Heart left ventricle (tissue), 16 donors: ENCODE measurements at places on chromosomes 5 and 9. TPM values are rescaled to one million over a fixed set of nuclear protein-coding genes. Genes with fewer than 3 reads are reported as not detected.

PTGES gene
- polyA plus RNA-seq, result 1.5 TPM

PNPLA7 gene
- 0.78 TPM for polyA plus RNA-seq

GRCh38 chr5:123367739-123368138, 55.5 kb downstream of the CEP120 start:
- DNase-seq, result no peak

- no peak for DNase-seq
Measured at GRCh38 chr5:85278193-85278592, 893.5 kb upstream of the EDIL3 start.

DNA sequence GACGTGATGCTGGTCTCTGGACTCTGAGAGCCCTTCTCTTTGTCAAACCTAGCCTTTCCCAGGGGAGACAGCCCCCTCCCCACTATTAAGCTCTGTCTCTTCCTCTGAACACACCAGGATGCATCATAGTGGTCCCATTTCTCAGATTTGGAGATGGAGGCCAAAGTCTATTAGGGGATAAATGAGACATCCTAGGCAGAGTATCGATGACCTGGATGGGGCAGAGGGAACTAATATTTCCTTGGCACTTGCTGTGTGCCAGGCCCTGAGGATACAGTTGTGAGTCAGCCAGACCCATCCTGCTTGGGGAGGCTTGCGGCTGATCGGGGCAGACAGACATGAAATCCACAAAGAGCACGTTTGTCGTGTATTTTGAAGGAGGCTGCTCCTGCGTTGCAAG, 5.2 kb downstream of the DNM1 start:
- no peak for DNase-seq
